ENCODE measurements at places on chromosomes 12 and 14.

- DNase-seq = no peak
Measured at GRCh38 chr12:77062396-77062795, 3.0 kb downstream of the E2F7 start.

- no peak for DNase-seq
Measured at GRCh38 chr12:64625243-64626077, 15.2 kb downstream of the RASSF3 start.

DNA sequence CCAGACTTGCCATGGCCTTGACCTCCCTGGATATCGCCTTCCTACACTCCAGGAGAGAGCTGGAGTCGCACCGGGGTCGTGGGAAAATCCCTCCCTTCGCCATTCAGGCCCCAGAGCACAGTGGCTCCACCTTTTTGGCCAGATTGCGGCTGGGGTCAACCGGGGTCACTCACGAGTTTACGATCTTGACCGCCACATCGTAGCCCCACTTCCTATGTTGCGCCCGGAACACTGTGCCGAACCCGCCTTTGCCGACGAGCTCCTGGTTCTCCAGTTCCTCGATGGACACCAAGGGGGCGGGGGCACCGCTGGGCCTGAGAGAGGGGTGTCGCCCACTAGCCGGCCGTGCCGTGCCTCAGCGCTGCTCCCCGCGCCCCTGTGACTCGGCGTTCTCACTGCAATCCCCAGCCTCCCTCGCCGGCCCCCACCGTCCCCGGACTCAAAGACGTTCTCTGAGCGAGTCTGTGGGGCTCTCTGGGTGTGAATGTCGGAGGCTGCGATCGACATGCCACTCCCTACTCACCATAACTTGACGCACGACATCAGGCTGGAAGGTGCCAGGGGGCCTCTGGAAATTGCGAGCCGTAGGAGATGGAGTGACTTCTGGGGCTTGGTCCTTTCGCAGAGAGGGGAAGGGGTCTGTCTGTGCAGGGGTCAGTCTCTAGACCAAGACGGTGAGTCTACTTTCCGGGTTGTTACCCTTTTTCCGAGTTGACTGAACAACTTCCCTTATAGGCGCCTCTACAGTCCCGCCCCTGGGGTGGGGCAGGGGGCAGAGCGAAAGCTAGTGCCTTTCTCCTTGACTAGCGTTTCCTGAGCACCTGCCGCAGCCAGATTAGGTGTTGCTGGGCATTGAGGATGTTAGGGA is at the start of gene RIPK3:
Gene RIPK3 (minus strand): TSS at position 708 of the 868 bp plus-strand sequence. CDS start 165 bp downstream, at position 543.
- peak; percentile 53 for DNase-seq

GRCh38 chr12:49893753-49894750 is 9.6 kb downstream of the FAIM2 start:
- DNase-seq = no peak

DNA sequence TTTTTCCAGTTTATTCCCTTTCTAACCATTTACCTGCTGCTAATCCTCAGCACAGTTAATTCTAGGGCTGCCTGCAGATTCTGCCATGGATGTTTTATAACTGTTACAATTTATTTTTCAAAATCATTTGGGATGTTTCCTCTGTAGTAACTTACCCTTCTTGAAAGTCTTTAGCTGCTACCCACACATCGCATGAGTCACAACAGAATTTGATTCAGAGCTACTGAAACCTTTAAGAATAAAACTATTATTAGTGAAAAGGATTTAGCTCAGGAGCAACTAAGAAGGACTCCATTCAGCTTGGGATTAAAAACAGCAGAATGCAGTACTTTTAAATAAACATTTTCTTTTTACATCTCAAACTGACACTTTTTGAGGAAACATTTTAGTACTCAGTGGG is 41.7 kb upstream of the RGS6 start:
- DNase-seq = no peak

DNA sequence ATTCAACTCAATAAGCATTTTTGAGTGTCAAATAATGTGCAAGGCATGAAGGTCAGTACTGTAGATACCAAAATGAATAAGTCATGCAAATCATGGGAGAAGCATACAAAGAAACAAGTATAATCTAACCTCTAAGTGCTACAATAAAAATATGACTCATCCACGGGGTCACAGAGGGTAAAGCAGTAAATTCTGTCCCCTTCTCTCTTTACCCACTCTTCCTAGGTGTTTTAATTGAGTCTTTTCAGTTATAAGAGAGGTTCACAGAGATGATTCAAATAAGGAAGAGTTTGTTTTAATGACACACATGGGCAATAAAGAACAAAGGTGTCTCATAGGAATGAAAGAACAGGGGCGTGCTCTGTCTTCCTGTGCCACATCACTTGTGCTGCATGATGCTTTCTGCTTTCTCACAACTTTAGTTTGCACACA is 71.5 kb upstream of the DAAM1 start:
- no peak for DNase-seq

DNA sequence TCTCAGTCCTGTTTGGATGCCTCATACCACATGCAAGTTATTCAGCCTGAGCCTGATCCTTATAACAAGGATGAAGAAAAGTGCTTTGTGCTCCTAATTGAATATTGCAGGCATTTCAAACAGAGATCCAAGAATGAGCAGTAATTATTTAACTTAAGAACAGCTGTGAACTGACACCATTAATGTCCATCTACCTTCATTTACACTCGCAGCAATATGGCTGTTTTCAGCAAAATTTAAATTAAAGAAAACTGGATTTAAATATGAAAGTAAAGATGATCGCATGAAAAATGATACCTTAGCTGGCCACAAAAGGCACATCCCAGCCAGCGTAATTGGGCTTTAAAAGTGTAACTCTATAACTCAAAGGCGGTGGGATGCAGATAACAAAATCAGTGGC is 466.3 kb downstream of the GALC start:
- no peak for DNase-seq

- DNase-seq = no peak
Measured at GRCh38 chr14:37247791-37248461, 50.2 kb downstream of the MIPOL1 start.

- DNase-seq = no peak
Measured at GRCh38 chr12:120468325-120468820, 1.2 kb downstream of the SRSF9 start.

- no peak for DNase-seq
Measured at GRCh38 chr14:97802430-97803373, 1005.5 kb downstream of the VRK1 start.

GRCh38 chr12:2487278-2487677 is 307.5 kb upstream of the FKBP4 start:
- DNase-seq = no peak

DNA sequence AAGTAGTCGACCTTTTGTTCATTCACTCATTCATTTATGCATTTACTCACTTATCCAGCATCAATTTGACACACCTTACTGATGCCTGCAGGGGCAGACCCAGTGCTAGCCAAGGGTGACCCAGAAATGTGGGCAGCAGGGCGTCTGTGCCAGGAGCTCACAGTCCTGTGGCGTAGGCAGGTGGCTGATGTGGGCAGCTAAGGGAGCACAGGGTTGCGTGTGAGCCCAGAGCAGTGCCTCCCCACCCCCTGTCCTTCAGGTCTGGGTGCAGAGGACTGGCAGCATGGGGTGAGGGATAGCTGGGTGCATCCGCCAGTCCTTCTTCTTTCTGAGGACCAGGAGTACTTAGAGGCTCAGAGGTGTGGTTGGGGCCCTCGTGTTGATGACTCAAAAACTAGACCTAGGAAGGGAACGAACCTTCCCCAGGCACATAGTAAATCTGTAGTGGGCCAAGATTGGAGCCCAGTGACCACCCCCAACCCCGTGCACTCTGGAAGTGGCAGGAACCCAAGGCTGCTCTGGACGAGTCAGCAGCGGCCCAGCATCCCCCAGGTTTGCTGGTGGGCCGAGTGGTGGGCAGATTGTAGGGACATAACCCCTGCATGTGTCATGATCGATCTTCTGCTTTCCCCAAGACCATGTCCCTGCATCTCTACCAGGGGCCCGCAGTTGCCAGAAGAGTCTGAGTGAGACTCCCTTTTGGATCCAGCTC is 63.9 kb downstream of the BEGAIN start:
- DNase-seq = no peak

DNA sequence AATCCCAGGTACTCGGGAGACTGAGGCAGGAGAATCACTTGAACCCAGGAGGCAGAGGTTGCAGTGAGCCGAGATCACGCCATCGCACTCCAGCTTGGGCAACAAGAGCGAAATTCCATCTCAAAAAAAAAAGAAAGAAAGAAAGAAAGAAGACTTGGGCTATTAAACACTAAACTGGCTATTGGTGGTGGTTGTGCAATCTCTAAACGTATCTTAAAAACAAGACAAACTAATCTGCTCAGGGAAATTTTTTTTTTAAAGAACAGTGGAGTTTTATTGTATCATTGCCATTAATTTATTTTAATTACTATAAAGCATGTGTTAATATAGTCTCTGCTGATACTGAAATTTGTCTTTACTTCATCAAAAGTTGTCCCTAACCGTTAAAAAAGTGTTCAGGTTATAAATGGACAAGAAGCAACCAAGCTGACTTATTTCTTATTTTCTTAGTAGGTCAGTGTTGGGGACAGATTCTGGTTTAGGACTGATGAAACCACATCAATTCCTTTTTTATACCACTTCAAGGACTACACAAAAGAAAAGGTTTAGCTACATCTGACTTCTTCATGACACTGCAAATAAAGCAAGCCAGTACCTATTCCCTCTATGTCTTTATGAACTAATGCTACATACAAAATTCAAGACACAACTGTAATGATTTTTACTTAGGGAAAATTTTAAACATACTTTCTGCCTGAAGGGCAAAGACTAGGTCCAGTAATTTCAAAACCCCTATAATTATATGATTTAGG is 68.7 kb upstream of the KRAS start:
- DNase-seq = no peak

DNA sequence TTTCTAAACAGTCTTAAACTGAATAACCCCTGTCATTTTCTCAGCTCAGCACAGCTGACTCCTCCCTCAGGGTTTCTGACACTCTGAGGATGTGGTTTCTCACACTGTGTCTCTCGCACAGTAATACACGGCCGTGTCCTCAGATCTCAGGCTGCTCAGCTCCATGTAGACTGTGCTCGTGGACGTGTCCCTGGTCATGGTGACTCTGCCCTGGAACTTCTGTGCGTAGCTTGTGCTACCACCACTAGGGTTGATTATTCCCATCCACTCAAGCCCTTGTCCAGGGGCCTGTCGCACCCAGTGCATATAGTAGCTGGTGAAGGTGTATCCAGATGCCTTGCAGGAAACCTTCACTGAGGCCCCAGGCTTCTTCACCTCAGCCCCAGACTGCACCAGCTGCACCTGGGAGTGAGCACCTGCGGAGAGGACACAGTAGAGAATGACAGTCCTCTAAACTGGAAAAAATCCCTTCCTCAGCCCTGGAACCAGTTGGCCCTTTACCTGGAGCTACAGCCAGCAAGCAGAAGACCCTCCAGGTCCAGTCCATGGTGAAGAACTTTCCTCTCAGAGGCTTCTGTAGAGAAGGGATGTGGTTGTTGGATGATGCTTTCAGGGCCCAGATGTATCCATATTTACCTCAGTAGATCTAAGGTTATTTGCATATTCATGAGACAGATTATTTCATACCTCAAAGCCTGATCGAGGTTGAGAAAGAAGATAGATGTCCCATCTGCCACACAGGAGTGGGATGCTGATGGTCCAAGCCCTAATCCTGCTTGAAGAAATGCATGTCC is 984.8 kb downstream of the TMEM121 start:
- DNase-seq = no peak

- DNase-seq = no peak
Measured at GRCh38 chr12:46553911-46554310, 181.3 kb upstream of the SLC38A2 start.

GRCh38 chr14:22190411-22191191 is 398.4 kb downstream of the DAD1 start:
- DNase-seq = no peak

DNA sequence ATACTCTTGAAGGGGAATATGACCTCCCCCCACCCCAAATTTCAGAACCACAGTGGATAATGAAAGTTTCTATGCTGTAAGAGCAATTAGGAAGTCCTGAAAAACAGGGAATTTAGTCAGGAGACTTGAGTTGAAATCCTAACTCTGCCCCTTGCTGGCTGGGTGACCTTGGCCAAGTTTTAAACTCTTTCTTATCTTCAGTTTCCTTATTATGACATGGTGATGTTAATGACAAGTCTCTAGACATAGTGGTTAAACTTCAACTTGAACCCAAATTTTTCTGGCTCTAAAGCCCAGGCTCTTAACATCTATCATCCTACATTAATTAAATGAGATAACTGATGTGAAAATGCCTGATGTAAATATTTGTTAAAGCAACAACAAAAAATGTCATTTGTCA is 325.9 kb downstream of the APAF1 start:
- DNase-seq = no peak

- peak; percentile 24 for DNase-seq
Measured at GRCh38 chr14:101072945-101073597, 169.5 kb upstream of the RTL1 start.

DNA sequence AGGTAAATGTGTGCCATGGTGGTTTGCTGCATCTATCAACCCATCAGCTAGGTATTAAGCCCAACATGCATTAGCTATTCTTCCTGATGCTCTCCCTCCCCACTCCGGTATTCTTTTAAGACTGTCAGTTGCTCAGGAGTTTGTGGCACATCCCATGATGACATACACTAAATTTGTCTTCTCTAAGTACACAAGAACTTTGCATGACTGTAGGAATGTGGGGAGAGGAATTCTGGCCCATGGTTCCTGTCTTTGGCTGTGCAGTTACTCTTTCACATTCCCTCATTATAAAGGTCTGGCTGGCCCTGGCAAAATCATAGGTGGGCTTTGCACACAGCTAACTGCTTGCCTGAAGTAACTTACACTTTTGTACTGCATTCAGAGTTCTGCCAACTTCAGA is 30.3 kb downstream of the HMGA2 start:
- DNase-seq = no peak

GRCh38 chr14:102754370-102755262 is 22.6 kb upstream of the TRAF3 start:
- no peak for DNase-seq

DNA sequence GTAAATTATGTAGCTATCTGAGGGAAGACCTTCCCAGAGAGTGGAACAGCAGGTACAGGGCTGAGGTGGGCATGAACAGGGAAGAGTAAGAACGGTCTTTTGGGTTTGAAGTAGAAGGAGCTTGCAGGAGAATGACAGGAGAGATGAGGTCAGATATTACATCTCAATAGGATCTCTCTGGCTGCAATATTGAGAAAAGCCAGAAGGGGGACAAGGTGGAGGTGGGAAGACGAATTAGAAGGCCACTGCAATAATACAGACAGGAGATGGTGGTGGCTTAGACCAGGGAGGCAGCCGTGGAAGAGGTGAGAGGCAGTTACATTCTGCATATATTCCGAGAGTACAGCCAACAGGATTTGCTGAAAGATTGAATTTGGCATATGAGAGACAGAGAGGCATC is 310.2 kb downstream of the APAF1 start:
- DNase-seq = no peak

- DNase-seq = peak; percentile 68
Measured at GRCh38 chr12:107903341-107904061, 129.0 kb downstream of the ASCL4 start.
